Activated T-helper 17 cell treated with anti-CD3 and anti-CD28 coated beads, Interleukin-2, amount 50 U/mL, for 72 hours (primary cell): ENCODE measurements at places on chromosomes 4 and X.

- ATAC-seq = no peak
Measured at GRCh38 chr4:169098054-169098497, 88.0 kb upstream of the CBR4 start.

DNA sequence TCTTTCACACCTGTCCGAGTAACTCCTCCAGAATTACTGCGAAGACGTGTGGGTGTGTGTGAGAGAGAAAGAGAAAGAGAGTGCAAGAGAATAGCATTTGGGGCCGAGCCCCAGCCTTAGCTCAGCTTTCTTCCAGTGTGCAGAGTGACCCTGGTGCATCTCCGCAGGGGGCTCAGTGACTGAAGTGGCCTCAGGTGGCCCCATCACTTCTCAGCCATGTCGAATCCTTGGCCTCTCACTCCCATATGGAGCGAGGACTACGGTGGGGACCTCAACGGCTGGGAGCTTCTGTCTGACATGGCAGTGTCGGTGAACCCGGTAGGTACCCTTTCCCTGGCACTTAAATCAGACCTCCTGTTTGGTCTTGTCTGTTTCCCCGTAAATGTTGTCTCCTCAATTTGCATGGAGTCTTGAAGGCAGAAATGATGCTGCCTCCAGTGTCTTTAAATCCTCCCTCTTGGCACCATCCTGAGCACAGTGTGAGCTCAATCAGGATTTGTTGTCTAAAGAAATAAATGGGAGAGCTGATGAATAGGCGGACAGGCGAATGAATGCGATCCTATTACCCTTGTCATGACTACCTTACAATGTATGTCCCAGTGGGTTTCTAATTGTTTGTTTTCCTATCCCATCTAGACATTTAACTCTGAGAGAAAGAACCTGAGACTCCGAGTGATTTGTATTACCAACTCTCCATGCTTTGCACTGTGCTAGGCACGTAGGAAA lies 305.9 kb downstream of the AFF2 start:
- ATAC-seq = no peak

GRCh38 chrX:47623540-47624027 lies 3.9 kb upstream of the SYN1 start:
- ATAC-seq = peak; percentile 67

GRCh38 chr4:80184825-80185756 lies 12.2 kb upstream of the PRDM8 start:
- ATAC-seq = no peak

DNA sequence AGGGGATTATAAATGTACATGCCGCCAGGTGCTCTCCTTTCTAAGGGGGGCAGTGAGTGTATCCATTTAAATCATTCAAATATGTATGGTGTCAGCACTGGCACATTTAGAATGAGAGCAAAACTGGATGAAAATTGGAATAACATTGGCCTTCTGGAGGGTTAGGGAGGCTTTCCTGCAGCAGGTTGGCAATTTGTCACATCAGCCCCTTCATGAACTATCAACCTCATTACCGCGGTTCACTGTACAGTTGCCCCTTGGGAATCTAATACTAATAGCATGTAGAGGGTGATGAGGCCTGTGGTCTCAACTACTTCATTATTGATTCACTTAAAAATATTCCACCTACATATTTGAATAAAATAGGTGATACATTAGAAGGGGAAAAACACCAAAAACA lies 117.9 kb downstream of the PDHA2 start:
- ATAC-seq = no peak

- ATAC-seq = peak; percentile 20
Measured at GRCh38 chr4:140152013-140152703, 1.8 kb downstream of the MAML3 start.

DNA sequence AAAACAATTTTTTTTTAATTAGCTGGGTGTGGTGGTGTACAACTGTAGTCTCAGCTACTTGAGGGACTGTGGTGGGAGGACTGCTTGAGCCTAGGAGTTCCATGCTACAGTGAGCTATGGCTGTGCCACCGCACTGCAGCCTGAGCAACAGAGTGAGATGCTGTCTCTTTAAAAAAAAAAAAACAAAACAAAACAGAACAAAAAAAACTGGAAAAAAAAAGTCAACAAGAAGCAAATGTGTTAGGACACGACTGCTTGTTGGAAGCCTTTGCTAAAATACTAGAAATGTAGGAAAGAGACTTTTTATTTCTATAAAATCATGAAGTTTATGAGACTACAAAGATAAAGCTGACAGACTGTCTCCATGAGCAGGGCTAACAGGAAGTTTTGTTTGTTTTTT lies 87.2 kb downstream of the SH3RF1 start:
- no peak for ATAC-seq

- no peak for ATAC-seq
Measured at GRCh38 chrX:149759824-149760223, 14.0 kb upstream of the HSFX1 start.

- ATAC-seq = no peak
Measured at GRCh38 chrX:153750127-153750774, 13.8 kb upstream of the PLXNB3 start.

- ATAC-seq = no peak
Measured at GRCh38 chr4:75892508-75892907, 9.7 kb downstream of the PPEF2 start.

DNA sequence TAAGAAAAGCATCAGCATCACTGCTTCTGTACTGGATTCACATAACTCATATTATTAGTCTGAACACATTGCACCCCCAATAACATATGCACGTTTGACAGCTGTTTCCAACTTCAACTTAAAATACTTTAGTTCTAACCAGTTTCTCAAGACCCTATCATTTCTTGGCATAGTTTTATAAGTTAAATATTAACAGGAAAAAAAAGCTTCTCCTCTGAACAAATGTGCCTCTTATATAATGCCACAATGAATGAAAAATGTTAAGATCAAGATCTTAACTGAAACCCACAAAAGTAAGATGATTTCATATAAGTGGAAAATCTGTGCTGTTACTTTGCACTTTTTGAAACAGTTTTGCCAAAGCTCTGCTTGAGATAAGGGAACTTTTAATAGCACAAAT lies 652.8 kb upstream of the FAM241A start:
- ATAC-seq = no peak

- no peak for ATAC-seq
Measured at GRCh38 chr4:127449449-127449848, 183.3 kb upstream of the INTU start.

- ATAC-seq = peak; percentile 100
Measured at GRCh38 chr4:56757821-56758411, 63.6 kb downstream of the SPINK2 start.

DNA sequence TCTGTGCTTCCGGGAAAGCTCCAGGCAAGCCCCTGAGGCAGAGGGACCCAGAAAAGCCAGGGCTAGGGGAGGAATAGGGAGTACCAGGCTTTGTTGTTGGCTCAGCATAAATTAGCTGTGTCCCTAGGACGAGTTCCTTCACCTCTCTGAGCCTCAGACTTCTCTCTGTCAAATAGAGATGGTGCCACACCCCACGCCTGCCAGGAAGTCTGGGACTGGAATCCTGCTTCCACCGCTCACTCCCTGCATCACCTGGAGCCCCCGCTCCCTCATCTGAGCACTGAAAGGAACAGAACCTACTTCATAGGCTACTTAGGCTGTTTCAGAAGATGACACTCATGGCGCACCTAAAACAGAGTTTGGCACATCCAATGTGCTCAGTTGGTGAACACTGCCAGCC lies 8.1 kb upstream of the JAKMIP1 start:
- no peak for ATAC-seq

- ATAC-seq = peak; percentile 90
Measured at GRCh38 chrX:16528620-16529019, 121.3 kb upstream of the S100G start.
